GM03348 (cell line): ENCODE measurements at places on chromosomes 12 and 14.

DNA sequence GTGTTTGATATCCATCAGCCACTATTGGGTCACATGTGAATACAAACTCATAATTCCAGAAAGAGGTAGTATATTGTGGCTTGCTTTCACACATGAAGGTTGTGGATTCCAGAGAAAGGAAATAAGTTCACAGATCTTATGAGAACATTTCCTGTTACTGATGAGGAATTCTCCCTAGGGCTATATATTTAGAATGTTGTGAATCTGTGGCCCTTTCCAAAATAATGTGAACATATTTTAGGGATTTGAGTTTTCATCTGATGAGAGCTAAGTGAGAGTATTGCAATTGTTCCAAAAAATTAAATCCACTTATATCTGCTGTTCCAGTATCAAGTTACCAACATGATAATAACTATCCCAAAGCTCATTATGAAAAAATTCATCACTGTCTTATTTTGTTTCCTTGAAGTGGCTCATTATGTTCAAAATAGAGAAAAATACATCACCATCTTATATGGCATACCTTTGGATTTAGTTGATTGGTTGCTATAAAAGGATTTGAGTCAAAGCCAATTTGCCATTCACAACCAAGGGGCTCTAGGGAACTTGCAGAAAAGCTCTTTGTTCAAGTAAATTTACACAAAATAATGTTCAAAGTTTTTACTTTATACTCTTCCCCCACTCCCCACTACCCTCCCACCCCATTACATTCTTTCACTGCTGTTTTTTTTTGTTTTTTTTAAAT, 76.3 kb downstream of the MYRFL start:
- DNase-seq: no peak

DNA sequence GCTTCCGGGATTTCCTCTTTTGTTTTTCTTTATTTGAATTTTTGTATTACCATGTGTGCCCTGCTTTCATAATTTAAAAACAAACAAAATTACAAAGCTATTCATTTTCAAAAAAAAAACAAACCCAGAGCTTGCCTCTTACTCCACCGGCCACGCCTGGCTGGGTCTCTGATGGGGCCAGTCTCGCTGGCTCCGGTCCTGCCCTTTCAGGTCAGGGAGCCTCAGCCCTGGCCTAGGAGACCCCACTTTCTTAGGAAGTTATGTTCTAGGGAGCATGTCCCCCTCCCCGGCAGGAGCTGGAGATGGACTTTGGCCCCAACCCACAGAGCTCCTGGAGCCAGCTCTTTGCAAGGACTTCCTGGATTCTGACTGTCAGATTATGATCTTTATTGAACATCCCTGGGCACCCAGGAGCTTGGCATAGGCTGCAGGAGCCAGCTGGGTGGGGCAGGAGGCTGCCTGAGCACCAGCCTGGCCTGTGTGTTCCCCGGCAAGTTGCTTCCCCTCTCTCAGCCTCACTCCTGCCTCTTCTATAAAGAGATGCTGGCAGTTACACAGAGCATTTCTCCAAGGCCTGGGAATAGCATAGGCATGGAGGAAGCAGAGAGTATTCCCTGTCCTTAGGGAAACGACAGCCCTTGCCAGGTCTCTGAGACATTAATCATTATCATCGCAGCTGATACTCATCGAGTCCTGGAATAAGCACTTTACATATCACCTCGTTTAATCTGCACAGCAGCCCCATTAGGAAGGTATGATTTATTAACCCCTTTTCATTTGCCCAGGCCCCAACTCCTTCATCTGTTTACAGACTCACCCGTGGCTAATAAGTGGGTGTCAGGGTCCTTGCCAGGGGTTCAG, 3.5 kb downstream of the DEGS2 start:
- DNase-seq: no peak

DNA sequence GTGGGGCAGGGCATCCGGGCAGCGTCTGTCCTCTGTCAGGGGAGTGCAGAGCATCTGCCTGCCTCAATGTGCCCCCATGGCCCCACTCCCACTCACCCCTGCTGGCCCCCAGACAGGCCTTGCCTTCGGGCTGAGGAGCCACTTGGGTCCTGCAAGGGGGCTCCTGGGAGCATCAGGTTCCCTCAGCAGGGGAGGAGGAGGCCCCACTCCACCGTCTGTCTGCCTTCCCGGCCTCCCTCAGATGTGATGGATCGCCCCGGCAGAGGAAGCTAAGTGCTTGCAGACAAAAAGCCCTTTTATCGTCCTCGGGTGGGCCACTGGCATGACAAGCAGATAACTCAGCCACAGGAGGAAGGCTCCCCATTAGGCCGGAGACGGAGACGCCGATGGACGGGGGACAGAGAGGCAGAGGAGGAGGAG, 35.1 kb downstream of the NCOR2 start:
- DNase-seq: no peak

DNA sequence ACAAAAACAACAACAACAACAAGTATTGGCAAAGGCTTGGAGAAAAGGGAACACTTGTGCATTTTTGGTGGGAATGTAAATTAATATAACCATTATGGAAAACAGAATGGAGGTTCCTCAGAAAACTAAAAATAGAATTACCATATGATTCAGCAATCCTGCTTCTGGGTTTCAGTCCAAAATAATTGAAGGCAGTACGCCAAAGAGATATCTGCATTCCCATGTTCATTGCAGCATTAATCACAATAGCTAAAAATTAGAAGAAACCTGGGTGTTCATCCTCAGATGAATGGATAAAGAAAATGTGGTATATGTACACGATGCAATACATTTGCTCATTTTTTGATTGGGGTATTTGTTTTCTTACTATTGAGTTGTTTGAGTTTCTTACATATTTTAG, 813.0 kb downstream of the NRXN3 start:
- DNase-seq: peak; percentile 6

DNA sequence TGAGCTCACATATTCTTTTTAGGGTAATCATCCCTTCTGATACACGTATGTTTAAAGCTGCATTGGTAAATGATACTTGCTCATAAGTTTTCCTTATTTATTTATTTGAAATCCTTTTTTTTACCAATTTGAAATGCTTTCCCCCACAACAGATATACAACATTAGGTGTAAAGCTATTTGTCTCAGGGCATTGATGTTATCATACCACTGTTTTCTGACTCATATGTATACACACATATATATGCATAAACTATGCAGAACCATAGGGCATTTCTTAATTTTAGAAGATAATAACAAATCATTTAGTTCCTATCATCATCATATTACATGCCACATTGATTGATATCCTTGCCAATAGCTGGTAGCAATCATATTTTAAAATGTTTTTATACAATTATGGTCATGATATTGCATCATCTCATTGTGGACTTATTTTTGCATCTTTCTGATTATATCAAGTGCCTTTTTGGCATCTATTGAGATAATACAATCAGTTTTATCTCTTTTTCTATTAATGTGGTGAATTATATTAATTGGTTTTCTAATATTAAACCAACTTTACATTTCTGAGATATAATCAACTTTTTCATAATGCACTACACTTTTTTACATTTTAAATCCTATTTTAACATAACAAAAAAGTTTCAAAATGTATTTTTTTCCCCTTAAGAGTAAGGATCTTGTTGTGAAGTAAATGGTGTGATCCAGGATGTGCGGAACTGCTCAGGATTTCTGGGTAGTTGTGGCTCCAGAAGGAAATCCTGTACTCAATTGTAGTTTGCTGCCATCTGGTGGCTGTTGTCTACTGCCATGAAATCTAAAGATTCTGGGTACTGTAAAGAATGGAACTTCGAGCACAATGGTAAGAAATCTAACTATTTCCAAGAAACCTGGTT, 16.7 kb downstream of the OR9K2 start:
- peak; percentile 44 for DNase-seq

DNA sequence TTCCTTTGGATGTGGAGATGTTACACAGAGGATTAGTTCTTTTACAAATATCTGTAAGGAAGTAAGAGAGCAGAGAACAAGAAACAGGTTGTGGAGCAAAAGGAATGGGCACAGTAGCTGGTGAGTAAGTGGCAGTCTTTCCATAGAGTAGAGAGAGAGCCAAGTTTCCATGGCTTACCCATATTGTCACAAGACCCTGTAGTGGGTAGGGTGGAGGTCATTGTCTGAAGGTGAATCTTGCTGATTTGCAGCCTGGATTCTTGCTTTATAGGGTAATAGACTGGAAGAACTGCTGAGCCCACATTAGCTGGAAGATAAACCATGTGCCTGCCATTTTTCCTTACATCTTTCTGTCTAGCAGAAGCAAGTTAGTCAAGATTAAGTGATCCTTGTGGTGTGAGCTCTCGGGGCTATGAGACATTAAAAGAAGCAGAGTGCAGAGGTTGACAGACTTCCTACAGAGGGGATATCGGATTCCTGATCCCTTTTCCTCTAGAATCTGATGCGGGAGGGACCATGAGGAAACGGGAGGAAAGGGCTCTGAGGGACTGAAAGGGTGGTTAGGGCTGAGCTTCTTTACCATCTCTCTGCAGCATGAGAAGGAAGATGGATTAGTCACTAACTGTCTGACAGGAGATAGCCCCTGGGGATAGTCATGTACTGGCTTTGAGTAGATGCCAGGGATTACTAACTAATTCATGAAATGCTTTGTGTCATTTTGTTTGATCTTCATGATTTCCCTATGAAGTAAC, 44.0 kb upstream of the LRTM2 start:
- DNase-seq: peak; percentile 70

DNA sequence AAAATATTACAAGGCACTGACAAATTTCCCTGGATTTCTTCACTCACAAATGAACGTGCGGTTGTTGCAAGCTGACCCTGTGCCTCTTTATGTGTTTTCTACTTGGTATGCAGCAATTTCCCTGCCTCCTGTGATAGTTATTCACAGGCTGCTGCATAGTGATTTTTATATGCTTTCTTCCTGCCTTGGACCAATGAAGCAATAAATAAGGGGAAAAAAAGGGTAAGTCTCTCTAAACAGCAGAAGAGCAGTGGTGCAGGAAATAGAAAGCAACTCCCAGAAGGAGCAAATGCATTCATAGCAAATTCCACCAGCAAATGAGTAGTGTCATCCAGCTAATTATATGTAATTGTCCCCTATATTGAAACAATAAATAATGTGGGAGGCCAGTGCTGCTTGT, 737.9 kb downstream of the GALC start:
- no peak for DNase-seq
